ENCODE measurements at places on chromosomes 13 and 19.
A peak's percentile ranks its signal among the peaks of the same experiment; 100 is the strongest.

GRCh38 chr13:113553511-113554332, 30.8 kb upstream of the TFDP1 start:
- DNase-seq = peak; percentile 21

- no peak for DNase-seq
Observed at GRCh38 chr19:23222998-23223652, 27.1 kb downstream of the ZNF724 start.

GRCh38 chr13:48121733-48122132, 26.8 kb upstream of the MED4 start:
- no peak for DNase-seq

GRCh38 chr13:94322925-94323763, 156.3 kb downstream of the DCT start:
- no peak for DNase-seq

GRCh38 chr19:53871454-53871853, 3.8 kb downstream of the MYADM start:
- DNase-seq = no peak

GRCh38 chr19:33273065-33273736, 29.1 kb downstream of the CEBPA start:
- DNase-seq = no peak

DNA sequence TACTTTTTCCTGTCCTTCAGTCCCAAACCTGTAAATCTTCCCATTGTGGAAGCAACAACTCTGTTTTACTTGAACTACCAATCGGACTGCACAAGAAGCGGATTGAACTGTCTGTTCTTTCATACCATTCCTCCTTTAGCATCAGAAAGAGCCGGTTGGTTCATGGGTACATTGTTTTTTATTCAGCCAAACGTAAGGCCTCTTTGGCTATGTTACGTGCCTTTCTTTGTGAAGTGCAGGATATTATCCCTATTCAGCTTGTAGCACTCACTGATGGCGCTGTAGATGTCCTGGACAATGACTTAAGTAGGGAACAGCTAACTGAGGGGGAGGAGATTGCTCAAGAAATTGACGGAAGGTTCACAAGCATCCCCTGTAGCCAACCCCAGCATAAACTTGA, 60.3 kb downstream of the ARHGAP35 start:
- DNase-seq = no peak

GRCh38 chr13:53907891-53908290, 879.3 kb downstream of the OLFM4 start:
- DNase-seq = no peak

Measured in activated naive CD8-positive, alpha-beta T cell treated with anti-CD3 and anti-CD28 coated beads, Interleukin-2, amount 10 ng/mL, durations not matched to agents 7 days and 5 days (primary cell).